NCI-H187 (cell line): ENCODE measurements at places on chromosomes 16 and 17.

DNA sequence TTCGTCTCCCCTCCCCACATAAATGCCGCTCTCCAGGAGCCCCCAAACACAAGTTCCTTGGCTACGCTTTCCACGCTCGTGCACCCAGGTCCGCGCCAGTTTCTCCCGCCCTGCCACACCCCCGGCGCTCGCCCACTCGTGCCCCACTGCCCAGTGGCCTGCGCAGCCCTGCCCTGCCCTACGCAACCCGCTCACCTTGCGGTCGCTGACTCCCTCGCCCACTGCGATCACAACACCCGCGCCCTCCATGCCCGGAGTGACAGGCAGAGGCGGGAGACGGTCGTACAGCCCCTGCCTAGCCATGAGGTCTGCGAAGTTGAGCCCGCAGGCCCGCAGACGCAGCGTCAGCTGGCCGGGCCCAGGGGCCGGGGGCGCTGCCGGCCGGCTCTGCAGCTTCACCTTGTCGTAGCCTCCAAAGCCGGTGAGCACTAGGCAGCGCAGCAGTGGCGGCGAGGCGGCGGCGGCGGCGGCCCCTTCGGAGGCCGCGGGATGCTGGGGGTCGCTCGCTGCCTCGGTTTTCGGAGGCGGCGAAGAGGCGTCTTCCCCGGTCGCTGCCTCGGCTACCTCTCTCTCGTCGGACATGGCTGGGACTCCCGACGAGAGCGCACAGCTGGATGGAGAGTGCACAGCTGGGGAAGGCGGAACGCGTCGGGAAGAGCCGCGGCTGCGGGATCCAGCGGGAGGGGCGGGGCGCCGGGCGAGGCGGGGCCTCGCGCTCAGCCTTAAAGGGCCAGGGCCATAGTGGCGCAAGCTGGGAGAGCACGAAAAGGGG is at the start of gene VAT1:
Gene VAT1 (minus strand): TSS at position 645 of the 772 bp plus-strand sequence. CDS start 63 bp downstream, at position 582.
- DNase-seq, result peak; percentile 43

DNA sequence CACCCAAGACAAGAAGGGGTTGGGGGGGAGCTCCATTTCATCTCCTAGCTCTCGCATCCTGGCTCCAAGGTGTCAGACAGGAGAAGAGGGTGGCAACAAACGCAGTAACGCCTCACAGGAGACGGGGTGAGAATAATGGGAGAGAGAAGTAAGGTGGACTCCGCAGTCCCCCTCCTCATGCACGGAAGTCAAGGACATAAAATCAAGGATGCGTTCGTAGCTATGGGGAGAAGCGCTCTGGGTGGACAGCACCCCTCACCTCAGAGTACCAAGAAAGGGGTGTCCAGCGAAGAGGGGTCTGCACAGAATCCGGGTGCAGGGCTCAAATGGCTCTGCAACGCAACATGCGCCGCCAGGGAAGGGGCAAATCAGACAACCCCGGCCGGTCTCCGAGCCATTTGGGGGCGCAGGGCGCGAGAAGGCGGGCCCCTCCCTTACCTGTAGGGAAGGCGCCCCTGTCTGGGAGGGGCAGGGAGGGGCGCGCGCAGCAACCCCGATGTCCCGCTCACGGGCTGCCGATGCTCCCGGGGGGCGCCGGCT is 555 bp downstream of the HDAC5 start:
- DNase-seq, result no peak

DNA sequence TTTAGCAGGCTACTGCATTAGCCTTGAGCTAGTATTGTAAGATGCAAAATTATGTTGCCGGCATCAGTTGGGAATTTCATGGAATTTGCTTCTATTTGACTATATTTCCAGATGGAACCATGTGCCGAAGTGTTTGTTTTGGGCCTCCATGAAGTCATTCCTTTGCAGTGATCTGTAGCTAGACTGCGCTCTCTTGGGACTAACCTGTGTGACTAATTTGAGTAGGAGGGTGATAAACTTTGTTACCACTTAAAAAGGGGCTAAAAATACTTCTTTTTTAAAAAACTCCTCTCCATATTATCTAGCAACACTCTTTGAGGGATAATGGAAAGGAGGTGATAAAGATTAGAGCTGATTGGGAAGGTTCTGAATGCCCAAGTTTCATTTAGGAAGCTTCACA is 166.8 kb upstream of the TBX2 start:
- no peak for DNase-seq

DNA sequence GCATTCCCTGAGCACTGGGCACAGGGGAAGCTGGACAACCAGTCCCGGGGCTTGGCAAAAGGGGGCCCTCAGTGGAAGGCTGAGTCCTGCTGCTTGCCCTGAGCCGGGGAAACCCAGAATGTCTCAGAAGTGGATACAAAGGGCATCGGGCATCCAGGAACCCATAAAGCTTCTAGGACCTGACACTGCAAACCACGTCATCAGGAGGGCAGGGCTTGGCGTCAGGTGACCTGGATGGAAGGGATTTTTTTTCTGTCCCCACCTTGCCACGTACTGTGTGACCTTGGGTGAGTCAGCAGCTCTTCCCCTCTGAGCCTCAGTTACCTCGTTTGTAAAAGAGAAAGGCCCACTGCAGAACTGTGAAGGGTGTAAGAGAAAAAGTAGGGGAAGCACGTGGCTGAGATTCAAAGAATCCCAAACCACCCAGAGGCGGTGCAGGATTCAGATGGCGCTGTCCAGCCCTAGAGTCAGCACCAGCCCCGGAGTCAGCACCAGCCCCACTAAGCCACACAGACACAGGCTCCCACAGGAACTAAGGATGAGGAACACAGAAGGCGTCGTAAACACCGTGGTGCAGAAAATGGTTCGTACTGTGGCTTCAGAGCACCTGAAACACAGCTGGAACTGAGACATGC is 53.7 kb downstream of the C16orf95 start:
- no peak for DNase-seq

DNA sequence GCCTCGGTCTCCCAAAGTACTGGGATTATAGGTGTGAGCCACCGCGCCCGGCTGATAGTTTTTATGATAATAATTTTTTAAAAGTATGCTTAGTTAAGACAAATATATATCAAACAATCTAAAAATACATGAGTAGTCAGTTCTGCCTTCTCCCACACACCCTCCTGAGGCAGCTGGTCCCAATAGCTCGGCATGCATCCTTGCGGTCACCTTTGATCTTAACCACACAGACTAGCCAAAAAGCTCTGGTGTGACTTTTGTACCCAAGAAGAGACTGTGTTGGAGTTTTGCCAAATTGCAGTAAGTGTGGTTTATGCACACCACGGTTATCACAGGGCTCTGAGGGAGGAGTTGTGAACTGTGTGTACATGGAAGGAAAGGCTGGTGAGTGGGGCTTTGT is 25.6 kb downstream of the ATP6V0A1 start:
- no peak for DNase-seq

DNA sequence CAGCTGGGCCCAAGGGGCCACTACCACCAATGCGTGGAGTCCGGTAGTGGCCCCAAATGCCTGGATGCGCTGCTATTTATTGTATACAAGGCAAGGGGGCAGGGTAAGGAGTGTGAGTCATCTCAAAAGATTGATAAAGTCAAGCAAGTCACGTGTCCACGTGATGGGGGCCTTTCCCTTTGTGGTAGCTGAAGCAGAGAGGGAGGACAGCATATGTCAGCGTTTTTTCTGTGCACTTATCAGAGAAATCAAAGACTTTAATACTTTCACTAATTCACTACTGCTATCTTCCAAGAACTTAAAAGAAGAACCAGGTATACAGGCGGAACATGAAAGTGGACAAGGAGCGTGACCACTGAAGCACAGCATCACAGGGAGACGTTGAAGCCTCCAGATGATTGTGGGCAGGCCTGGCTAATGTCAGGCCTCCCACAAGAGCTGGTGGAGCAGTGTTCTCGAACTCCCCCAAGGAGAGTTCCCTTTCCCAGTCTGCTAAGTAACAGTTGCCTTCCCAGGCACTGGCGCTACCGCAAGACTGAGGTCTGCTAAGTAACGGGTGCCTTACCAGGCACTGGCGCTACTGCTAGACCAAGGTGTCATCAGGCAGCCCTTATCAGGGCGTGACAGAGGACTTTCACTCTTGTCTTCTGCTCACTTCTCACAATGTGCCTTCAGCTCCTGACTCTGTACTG is 10.8 kb upstream of the ASB16 start:
- no peak for DNase-seq

GRCh38 chr16:17219991-17220390 is 250.8 kb downstream of the XYLT1 start:
- no peak for DNase-seq

GRCh38 chr17:6028294-6028693 is 41.9 kb upstream of the WSCD1 start:
- no peak for DNase-seq

- no peak for DNase-seq
Measured at GRCh38 chr16:83689385-83689831, 118.4 kb upstream of the HSBP1 start.

GRCh38 chr16:74748616-74749026 is 26.0 kb downstream of the FA2H start:
- no peak for DNase-seq

GRCh38 chr16:27384425-27384824 is 17.5 kb upstream of the IL21R start:
- DNase-seq, result no peak

- DNase-seq, result no peak
Measured at GRCh38 chr16:55668340-55669281, 12.8 kb downstream of the SLC6A2 start.

- DNase-seq, result no peak
Measured at GRCh38 chr17:10773391-10773790, 30.5 kb downstream of the TMEM238L start.

GRCh38 chr16:69834807-69835466 is 72.8 kb downstream of the WWP2 start:
- no peak for DNase-seq

DNA sequence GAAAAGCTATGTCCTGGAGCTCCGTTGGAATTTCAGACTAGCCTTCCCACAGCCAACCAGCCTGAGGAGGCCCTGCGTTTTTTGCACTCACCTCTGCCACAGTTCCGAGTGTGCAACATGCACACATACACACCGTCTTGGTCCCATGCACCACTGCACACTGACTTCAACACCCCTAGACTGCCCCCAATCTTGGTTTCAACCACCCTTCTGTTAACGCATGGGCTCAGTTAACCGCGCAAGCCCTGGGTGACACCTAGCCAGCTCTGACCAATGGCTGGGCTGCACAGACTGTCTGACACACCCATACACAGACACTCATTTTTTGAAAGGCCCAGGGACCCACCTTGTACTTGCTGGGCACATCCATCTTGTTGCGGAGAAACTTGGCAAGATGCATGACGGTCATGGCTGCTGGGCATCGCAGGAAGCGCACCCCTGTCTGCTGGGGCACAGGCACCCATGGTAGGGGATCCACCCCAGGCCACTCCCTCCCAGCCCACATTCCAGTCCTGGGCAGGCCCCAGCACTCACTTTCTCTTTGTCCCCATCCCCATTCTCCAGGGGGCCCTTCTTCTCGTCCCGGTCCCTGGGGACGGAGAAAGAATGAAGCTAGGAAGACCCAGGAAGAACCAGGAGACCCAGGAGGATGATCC is 8.0 kb downstream of the CISD3 start:
- no peak for DNase-seq

GRCh38 chr16:87129771-87130170 is 187.4 kb downstream of the C16orf95 start:
- DNase-seq, result no peak

DNA sequence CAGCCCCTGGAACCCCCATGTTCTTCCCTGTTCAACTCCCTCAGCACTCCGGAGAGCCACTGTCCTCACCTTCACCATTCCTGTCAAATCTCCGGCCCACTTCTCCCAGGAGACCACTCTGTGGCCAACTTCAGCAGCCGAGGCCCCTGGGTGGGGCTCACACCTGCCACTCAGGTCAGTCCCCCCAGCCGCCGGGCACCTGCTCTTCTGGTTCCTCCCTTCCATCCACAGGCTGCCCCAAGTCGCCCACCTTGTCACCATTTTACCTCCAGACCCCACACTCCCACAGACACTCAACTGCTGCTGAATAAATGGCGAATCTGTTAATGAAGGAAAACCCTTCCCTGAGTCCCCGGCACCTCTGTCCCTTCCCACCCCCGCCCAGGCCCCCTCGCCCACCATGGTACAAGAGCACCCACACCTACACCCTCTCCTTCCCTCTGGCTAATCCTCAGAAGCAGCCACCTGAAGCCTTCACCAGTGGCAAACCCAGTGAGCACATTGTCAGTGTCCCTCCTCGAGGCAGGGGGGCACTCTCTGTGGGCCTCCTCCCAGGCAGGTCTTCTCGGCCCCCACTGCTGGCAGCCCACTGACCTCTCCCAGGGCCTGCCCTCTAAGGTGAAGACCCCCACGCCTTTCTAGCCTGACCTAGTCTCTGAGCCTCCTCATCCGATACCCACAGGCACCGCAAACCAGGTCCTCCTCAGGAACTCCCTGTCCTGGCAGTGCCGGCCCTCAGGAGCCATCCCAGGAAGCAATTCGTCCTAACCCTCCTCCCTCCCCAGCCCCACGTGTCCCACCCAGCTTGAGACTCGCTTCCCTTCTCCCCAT is 8.2 kb downstream of the CANT1 start:
- DNase-seq, result peak; percentile 28

DNA sequence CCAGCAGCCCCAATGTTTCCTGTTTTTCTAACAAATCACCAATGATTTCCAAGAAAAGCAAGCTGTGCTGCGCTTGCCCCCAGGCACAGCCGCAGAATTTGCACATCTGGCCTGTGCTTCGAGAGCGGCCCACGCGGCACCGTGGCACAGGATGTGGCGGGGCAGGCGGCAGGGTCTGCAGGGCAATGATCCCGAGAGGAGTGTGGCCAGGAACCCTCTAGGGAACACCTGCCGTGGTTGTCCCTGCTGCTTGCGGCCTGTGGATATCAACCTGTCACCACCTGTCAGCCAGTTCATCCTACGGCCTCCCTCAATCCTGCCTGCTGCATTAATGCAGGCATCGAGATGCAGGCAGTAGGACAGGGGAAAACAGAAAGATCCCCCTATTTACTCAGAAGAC is 24.0 kb downstream of the PIK3R5 start:
- no peak for DNase-seq
